ENCODE measurements at places on chromosomes 3 and 15.

DNA sequence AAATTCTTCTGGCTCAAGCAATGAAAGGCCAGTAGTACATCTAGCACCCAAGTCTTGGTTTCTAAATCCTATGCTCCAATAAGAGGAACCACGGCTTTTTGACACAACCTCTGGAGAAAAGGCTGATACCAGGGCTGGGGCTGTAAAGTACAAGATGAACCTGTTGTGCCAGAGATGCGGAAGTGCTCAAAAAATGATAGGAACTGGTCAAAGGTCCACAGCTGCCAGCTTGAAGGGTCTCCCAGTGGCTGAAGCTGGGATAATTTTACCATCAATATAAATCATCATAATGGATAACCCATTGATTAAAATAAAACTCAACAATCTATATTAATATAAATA is 558 bp upstream of the NCEH1 start:
- no peak for DNase-seq

DNA sequence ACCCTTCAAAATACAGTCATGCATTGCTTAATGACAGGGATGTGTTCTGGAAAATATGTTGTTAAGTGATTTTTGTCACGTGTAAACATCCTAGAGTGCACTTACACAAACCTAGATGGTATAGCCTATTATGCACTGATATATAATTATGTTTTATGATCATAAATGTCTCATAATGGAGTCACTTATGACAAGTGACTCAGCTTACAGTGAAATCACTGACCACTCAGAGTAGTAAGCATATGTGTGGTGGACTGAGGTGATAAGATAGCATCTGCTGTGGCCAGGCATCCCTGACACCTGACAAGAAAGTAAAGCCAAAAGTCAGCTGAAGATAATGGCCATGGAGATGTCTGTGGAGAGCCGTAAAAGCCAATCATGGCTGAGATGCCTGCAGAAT is 5.4 kb downstream of the ACAD11 start:
- DNase-seq, result no peak

DNA sequence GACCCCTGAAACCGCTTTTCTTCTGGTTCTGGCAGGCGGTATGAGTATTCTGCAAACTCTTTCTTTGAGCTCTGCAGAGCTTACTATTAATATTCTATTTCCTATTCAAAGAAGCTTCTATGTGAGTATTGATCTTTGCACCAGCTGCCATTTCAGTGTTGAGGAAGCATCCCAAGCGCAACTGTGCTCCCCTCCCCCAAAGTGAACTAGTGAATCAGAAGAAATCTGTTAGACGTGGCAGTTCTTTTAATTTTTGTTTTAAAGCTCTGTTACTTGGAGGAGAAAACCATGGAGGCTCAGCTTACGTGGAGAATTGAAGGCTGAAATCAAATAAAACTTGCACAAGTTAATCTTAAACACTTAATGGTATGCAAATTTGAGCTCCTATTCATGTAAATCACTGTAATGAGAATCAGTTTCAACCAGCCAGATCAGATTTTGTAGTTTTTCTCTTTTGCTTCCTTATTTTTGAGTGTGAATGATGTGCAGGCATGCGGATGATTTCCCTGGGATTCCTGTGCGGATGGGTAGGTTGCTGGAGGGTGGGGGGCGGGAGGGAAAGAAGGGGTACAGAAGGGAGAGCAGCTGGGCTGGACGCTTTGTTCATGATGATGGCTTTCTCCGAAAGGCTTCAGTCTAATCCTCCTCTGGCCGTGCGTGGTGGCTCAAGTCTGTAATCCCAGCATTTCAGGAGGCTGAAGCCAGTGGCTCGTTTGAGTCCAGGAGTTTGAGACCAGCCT is 16.1 kb upstream of the AGBL1 start:
- no peak for DNase-seq

GRCh38 chr3:165156757-165157420 is 39.3 kb downstream of the SLITRK3 start:
- DNase-seq, result no peak

DNA sequence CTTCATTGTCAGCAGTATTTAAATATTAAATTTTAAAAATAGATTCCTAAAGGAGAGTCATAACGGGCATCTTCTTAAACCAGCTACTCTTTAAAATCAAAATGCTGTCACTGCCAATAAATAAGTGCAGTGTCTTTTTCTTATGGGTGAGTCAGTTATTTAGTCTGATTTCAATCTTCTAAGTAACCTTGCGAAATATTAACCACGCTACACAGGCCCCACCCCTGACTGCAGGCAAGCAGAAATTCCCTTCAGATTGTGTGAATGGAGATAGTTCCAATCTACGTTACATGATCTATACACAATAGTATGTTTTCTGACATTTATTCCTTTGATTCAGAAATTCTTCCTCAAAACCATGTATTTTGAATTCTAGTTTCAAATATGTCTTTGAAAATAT is 141.5 kb downstream of the GADL1 start:
- DNase-seq, result peak; percentile 83

DNA sequence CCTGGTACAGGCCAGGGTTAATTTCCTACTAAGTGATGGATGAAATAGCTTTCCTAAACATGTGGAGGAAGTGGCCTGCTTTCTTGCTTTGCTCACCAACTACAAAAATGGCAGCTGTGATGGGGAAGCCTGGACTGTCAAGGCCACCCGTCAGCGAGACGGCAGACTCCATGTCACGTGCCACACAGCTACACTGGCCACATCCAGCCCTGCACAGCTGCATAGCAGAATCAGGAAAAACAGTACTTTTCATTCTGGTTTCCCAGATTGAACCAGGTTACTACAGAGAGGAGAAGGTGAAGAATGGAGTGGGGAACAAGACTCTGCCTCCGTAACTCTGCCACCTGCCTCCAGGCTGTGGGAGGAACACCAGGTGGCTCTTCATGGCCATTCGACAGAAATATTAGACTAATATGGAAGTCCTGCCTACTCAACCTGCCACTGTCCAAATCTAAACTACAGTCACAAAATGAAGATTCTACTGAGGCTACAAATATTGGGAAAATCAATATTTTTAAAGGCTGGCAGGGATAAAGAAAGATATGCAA is 174.3 kb downstream of the MAGI1 start:
- no peak for DNase-seq

DNA sequence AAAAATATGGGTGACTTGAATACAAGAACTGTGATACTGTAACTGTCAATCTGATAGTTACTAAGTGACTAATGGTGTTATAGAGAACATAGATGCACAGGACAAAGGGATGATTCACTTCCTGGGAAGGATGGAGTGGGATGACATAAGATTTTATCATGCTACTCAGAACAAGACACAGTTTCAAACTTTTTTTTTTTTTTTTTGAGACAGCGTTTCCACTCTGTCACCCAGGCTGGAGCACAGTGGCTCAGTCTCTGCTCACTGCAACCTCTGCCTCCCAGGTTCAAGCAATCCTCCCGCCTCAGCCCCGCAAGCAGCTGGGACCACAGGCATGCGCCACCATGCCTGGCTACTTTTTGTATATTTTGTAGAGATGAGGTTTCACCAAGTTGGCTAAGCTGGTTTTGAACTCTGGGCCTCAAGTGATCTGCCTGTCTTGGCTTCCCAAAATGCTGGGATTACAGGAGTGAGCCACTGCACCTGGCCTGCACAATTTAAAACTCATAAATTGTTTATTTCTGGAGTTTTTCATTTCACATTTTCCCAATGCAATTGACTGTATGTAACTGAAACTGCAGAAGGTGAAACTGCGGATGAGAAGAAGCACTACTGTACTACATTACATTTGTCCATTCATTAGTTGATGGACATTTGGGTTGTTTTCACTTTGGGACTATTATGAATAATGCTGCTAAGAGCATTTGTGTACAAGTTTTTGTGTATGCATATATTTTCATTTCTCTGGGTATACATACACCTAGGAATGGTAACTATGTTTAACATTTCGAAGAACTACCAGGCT is 40.6 kb downstream of the ADIPOQ start:
- peak; percentile 84 for DNase-seq

DNA sequence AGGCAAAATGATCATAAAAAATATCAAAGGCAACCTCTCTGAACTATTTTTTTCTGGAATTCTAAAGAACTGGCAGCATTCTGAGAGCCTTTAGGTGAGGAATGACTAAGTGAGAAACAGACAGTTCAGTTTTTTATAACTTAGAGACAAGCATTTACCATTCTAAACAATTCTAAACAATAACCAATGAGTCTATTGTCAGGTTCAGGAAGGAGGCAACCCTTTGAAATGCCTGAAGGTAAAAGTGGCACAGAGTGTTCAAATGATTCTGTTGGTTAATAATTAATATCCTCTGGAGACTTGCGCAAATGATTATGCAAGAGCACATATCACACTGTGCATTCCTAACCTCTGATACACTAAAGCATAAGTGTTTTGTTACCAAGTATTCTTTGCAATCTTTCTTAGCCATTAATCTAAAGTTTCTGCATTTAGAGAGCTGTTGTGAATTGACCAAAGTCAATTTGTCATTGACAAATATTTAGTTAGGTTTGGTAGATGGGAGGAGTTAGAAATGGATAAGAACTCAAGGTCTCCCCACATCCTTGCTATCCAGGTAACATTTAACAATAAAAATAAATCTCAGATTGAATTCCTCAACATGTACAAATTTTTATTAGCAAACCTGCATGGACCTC is 9.2 kb upstream of the TGFBR2 start:
- DNase-seq, result peak; percentile 81

DNA sequence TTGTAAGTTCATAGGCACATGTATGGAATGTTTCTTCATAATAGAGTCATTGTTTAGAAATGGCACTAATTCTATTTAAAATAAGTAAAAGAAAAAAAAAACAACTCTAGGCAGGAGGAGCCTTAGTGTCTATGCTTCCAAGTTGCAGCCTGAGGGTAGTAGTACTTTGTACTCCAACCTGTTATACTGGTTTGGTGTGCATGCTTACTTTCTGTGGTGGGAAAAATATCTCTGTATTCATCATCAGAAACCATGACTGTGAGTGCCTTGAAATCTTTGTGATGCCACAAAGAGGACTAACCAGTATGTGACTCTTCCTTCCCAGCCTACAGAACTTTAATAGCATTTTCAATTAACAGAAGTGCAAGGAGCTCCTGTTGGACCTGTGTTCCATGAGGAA is 4.4 kb downstream of the NAALADL2 start:
- DNase-seq, result no peak

- DNase-seq, result no peak
Measured at GRCh38 chr15:60551147-60551780, 72.3 kb upstream of the ICE2 start.

DNA sequence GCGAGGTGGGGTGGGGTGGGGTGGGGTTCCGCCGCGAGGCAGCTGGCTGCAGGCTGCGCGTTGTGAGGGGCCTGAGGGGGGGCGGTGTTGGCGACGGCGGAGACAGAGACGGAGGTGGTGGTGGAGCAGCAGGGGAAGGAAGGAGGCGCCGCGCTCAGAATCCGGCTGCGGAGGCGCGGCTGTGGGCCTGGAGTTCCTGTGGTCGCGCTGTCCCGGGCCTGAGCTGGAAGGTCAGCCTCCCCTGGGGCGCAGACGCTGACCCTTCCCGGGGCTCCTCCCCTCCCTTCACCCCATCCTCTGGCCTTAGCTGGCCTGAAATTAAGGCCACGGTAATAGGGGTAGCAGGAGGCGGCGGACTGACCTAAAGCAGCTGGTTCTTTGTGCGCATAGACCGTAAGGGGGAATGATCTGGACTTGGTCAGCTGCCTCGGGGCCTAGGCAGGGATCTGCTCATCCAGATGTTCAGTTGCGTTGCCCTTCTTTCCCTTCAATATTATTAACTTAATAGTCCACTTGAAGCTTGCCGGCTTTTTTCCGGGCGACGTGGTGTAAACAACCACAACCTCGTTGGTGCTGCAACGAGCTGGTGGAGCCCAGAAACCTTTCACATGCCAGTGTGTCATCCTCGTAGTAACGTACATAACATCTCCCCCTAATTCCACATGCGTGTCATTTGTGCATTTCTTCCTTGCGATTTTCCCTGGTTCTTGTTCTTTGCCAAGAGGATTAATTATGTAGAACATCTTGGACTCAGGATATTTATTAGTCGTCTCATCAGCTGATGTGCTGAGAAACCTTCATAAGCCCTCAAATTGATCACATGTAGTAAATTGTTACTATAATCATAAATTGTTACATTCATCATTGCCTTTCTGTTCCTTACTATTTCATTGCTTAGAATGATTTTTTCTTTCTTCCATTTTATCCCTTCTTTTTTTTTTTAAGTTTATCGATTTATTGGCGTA is 626 bp downstream of the SEC62 start:
- DNase-seq, result peak; percentile 12

DNA sequence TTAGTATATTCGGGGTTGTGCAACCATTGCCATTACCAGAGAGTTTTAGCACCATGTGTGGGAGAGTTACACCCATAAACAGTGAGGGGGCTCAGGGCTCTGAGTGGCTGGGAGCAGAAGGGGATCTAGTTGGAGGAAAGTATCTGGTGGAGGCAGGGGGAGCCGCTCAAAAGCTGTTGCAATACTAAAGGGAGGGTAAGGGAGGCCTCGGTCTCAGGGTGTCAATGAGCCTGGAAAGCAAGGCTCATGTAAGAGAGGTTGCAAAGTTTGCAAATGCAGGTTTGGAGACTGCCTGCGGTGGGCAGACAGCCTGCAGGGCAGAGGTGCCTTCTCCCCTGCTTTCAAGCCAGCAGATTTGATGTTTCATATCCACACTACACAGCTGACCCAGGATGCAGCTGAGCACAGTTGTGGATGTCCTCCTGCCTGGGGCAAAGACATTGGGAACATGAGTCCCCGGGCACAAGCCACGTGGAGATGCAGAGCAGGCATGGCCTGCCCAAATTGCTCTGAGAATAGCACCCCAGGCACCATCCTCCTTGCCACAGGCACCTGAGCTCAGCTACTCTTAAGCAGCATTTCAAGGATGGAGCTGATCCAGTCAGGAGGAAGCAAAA is 181.4 kb downstream of the TLE3 start:
- no peak for DNase-seq

DNA sequence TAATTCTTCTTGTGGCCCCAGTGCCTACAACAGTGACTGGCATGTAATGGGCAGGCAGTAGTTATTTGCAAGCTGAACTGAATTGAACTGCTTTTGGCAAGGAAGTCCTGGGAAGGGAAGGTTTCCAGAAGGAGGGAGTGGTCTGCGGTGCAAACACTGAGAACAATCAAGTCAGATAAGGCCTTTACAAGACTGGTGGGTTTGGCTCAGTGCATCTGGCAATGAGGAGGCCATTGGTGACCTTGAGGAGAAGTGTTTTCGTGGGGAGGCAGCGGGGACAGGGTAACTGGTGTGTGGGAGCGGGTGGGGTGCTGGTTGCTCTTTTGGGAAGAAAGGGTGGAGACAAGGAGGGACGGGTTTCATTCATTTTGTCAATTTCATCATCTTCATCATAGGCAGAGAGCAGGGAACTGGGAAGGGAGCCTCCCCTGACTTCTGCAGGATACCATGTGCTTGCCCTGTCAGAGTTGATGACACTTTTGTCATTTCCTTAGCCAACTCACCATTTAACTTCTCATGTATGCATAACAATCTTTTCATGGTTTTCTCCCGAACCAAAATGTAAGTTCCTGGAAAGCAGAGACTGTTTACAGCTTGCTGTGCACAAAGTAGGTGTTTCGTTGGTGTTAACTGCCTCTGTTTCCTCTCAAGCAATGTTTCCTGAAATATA is 8.4 kb upstream of the EHD4 start:
- no peak for DNase-seq

DNA sequence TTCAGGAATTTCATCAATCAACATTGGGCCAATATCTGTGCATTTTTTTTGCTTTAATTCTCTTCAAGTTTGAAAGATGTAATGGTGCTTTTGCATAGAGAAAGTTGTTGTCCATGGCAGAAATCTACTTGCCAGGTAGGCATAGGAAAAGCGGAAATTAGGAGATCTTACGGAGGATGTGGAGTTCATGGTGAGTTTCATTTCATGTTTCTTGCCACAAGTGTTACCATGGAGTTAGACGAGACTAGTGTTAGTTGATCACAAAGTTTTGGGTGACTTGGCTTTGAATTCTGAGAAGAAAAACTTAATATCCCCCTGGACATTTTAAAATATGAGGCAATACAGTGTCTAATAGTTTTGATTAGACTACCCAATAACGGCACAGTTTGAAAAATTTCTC is 1.0 kb upstream of the P2RY13 start:
- DNase-seq, result no peak
